ENCODE measurements at places on chromosomes 6 and 20.

GRCh38 chr6:134318974-134319281 is 1.0 kb upstream of the SGK1 start:
- no peak for DNase-seq

- DNase-seq, result no peak
Observed at GRCh38 chr6:82257088-82257774, 9.7 kb upstream of the IBTK start.

- DNase-seq, result no peak
Observed at GRCh38 chr6:166921570-166921969, 34.8 kb downstream of the RNASET2 start.

DNA sequence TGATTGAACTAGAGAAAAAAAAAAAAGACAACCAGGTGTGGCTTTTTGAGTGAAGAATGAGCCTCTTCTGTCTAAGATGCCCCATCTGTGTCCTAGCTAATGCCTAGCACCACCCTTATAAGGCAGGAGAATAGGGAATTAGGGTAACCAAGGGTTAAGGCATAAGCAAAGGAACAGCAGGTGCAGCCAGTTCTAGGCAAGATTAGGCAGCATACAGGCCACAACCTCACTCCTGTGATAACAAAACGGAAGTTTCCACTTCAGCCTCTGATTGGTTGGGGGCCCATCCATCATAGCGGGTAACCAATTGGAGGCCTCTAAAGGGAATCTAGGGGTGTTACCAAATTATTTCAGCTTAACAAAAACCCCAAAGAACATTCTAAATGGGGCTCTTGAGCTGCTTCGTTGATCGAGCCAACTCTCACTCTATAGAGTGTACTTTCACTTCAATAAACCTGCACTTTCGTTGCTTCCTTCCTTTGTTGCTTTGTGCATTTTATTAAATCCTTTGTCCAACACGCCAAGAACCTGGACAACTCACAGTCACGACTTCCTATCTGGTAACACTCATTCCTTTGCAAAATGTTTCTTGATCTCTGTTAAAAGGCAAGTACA is 61.9 kb upstream of the TAGAP start:
- DNase-seq, result peak; percentile 92

DNA sequence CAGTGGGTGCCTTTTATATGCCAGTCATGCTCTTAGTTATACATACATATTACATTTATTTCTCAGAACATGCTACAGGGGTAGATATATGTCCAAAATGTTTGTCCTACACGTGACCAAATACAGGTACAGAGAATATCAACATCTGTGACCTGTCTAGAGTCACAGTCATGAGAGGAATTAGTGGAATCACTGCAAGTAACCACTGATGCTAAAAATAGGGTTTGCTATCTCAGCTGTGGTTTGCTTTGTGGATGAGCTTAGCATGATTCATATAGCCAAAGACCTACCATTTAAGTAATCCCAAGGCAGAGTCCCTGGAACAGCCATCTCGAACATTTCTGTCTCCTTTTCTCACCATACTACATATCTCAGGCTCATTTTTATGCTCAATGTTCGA is 32.3 kb downstream of the GSTA3 start:
- DNase-seq, result peak; percentile 21

DNA sequence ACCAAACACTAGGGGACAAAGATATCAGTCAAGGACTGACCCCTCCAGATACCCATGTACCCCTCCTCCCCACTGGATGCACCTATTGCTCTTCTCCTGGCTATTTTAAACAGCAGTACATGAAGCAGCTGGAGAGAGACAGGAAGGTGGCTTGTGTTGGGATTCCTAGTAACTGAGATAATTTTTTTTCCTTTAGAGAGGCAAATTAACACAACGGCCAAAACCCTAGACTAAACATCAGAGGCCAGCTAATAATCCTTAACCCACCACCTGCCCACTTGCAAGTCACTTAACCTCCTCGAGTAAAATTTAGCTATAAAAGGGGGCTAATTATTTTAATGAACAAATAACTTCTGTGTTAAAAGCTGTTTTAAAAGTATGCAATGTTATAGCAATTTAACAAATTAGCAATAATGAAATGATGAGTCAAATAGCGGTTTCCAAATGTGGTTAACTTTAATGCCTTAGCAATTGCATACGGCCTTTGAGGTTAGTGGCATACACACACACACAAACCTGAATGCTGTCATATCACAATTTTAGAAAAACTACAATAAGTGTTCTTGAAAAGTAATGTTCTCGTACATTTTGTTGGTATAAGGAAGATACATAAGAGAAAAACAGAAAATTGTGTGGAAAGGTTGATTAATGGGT is 151.7 kb downstream of the FRK start:
- peak; percentile 2 for DNase-seq

GRCh38 chr6:118725944-118726343 is 74.6 kb upstream of the CEP85L start:
- peak; percentile 76 for DNase-seq

- peak; percentile 38 for DNase-seq
Observed at GRCh38 chr6:72616406-72617015, 5.4 kb upstream of the KCNQ5 start.

- peak; percentile 15 for DNase-seq
Observed at GRCh38 chr6:69985180-69985579, 118.8 kb downstream of the COL19A1 start.

GRCh38 chr20:13219327-13220193 is 1.5 kb upstream of the ISM1 start:
- no peak for DNase-seq

Data from activated CD4-positive, alpha-beta T cell treated with anti-CD3 and anti-CD28 coated beads, Interleukin-10, Interleukin-2, amounts not matched to agents 100 ng/mL and 50 ng/mL, durations not matched to agents 16 hours and 8 hours (primary cell).